ENCODE measurements at places on chromosomes 12 and 14. TPM values are rescaled to one million over a fixed set of nuclear protein-coding genes. Genes with fewer than 3 reads are reported as not detected.

GRCh38 chr12:128394137-128394536 lies 127.2 kb downstream of the TMEM132C start:
- DNase-seq: no peak

DNA sequence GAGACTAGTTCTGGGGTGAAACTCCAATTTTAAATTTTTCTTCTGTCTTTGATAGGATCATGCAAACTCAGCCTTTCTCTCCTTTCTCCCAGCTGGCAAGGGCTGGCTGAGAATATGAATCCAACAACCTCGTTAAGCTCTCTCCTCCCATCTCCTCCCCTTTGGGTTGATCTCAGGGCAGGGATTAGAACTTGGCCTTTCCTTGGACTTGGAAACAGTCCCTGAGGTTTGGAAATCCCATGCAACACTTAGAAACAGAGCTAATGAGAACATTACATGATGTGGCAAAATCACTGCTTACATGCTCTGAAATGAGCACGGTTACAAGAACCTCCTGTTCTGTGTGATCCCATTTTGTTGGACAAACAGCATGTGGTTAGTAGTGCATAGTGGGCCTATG lies 31.6 kb downstream of the ACACB start:
- no peak for DNase-seq

Gene TPPP2
- 1.6 TPM for total RNA-seq

Gene SRGAP1
- 2.3 TPM for total RNA-seq

Gene HVCN1
- 11.5 TPM for total RNA-seq

- DNase-seq: no peak
Observed at GRCh38 chr12:9404469-9405260, 196.5 kb upstream of the PZP start.

DNA sequence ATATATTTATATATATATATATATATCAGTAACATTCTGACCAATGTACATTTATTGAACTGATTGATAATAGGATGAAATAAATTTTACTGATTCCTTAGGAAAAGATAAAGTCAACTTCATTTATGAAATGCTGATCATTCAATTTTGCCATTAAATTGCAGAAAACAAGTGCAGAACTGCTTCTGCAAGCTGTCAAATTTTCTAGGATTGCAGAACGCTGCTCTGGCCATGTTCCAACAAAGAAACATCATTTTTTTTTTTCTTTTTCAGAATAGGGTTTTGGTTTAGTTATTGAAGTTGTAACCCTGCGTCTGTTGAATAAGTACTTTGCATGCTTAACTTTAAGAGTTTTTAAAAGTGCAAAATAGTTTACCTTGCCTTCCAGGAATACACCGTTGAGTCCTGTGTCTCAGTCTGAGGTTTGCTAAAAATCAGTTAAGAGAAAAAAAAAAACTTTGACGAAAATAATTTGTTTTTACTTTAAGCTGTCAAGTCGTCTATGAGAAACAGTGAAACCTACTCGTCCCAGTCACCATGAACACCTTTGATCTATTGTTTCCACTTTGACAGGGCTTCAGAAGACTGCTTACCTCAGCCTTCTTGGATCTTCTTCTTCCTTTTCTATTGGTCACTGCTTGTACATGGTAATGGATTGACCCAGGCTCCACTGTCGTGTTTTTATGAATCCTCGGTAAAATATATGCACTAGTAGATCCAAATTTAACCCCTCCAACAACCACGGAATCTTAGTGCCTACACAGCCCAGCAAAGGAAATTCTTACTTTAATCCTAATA lies at the start of gene KERA:
Gene KERA (minus strand): TSS at position 657 of the 798 bp plus-strand sequence. CDS start 1,743 bp downstream, outside the sequence.
- DNase-seq: no peak

GRCh38 chr14:21988413-21988812 lies 314.8 kb upstream of the OR4E1 start:
- no peak for DNase-seq

Gene DHH
- total RNA-seq: 0.41 TPM

- DNase-seq: no peak
Observed at GRCh38 chr14:21455592-21455911, 371 bp downstream of the CHD8 start.

- no peak for DNase-seq
Observed at GRCh38 chr14:75876530-75876929, 105.3 kb downstream of the TGFB3 start.

GRCh38 chr12:49776413-49776812 lies 35.1 kb downstream of the TMBIM6 start:
- peak; percentile 63 for DNase-seq

DNA sequence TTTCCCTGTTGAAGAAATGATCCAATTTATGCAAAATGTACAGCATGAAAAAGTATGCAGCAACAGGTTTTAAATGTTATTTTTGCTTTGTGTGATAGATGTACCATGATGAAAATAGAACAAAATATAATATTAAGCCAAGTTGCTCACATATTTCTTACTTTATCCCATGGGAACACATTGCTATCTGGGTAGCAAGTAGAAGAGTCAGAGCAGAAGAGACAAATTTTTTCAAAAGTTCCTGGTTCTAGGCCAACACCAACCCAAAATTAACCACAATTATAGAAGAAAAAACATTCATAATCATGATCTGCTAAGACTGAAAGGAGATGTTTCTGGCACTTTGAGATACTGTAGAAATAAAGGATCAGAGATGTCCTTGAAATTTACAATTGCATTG lies 79.9 kb upstream of the SYT10 start:
- no peak for DNase-seq
